ENCODE measurements at places on chromosomes 5 and 9.

DNA sequence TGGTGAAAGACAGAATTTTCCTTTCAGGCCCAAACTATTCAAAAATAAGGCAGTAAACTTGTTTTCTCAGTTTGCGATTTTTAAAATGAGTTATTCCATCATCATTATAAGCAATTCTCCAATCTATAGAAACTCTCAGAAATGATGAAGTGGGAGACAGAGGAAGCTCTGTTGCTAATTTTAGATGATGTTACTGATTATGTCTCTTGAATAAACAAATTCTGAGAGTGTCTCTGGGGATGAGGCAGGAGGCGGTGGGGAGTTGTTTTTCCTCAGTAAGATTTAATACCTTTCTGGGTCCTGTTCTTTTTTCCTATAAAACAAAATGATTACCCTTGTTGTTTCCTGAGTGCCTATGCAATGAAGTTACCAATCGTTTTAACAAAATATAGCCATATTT lies 43.9 kb upstream of the TEX48 start:
- DNase-seq, result no peak

DNA sequence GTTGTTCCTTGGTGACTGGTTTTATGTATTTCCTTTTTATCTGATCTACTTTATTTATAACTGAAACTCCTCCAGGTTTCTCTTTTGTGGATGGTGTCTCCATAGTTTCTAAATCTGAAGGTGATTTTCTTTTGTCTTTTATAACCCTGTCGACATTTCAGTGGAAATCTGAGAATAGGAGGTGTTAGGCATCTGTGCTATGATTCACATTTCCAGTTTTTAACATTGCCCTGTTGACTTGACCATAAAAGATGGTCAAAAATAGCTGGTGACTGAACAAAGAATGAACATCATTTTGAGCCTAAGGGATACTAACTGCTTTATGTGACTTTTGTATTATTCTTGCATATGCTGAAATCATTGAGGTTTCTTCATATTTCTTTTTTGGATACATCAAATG lies 190.5 kb downstream of the PCSK1 start:
- no peak for DNase-seq

DNA sequence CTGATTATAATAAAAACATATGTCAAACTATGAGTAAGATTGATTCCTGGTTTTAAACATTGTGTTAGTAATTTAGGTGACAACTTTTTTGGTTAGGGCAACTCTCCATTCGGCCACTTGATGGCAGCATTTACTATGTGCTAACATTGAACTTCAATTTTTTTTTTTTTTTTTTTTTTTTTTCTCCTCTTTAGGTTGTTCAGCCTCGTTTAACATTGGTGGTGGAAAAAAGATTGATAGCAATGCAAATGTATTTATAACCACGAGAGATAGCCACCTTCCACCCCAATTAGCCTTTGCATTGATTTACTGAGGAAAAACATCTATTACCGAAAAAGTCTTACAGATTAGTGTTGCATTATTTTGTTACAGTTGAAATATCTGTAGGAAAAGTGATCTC lies 159.1 kb downstream of the CSNK1G3 start:
- DNase-seq, result no peak

GRCh38 chr9:72013292-72013760 lies 47.1 kb downstream of the C9orf57 start:
- no peak for DNase-seq

DNA sequence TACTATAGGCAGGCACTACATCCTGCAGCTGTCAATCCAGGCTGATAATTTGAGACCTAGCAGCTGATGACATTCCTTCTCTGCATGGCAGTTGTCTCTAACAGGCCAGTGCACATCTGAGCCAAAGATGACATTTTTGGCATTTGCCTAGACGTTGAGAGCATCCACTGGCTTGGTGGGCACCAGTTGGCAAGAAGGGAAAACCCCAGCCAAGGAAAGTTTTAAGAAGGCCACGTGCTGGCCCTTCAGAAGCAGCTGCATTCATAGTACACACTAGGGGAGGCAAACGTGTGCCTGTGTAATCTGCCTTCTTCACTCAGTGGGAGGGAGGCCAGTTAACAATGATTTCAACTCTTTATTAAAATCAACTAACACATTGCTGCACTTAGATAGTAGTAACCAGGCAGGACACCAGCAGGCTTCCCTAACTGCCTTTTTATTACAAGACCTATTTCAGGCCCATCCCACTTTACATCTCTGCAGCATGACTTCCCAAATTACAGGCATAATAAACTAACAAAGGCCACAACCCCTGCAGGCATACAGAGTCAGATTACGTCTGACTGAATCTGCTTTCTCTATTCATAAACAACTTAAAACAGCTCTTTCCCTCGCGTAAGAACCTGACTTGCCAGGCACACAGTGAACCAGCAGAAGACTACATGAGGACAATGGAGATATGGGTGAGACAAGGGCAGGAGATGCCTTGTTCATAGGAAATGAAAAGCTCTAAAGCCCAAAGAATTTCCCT lies 576.3 kb downstream of the PDE4D start:
- no peak for DNase-seq

DNA sequence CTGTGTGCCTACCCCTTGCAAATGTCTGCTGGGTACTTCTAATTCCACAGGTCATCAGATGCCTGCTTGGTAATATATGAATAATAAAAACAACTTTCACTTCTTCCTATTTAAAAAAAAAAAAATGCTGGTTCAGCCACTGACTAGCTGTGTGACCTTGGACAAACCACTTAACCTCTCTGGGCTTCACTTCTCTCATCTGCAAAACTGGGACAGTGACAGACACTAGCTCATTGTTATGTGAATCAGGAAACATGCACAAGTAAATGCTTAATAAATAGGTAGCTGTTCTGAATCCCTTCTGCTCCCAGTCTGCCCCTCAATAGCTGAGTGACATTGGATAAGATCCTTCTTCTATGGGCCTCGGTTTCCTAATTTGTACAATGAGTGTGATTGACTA lies 62.6 kb upstream of the HAND1 start:
- no peak for DNase-seq

All from esophagus squamous epithelium (tissue), 5 donors.